ENCODE measurements at places on chromosomes 7 and 10.

DNA sequence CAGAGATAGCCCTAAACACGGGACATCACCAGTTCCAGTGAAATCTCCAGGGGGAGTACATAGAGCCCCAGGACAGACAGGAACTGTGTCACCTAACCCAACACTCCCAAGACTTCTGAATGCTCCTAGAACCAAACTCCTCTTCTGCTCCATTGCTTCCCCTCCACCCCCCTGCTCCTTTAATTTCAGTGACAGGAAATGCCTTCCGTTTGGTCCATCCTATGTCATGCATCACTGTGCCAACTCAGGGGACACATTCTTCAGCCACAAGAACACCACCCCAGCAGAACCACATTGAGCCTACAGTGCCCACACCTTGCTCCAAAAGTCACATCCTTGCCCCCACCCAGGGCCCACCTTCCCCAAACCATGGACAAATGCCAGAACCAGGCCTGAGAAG, 100.5 kb downstream of the KCNMA1 start:
- no peak for DNase-seq

DNA sequence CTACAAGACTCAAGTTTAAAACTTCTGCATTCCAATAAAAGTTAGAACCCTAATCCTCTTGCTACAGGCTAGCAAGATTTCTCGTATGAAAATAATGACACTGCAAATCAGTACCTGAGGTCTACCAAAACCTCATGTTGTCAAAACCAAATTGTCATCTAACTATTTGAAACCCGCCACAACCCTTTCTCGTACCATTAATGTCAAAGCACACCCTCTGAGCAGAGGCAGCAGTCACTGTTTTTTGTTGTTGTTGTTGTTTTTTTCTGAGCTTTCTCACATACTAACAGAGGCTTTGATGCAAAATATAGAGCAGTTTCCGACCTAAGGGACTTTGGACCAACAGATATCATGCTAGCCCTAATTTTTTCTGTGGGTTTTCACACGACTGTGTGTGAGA, 563.9 kb upstream of the C7orf33 start:
- no peak for DNase-seq

DNA sequence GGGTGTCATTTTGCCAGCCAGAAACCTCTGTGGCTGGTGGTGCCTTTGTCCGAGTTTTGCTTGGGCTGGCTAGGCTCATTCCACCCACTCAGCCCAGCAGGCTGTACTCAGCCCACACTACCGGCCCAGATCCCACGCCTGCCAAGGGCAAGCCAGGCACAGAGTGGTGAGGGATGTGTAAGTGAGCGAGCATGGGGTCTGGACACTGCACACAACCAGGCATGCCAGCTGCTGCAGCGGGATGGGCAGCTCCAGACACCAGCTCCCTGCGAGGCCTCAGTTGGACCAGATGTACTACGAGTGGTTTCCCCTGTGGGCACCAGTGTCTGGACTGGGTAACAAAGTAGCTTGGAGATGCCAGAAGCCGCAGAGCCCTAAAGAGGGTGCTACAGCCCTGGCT, 134.2 kb upstream of the C7orf33 start:
- no peak for DNase-seq

DNA sequence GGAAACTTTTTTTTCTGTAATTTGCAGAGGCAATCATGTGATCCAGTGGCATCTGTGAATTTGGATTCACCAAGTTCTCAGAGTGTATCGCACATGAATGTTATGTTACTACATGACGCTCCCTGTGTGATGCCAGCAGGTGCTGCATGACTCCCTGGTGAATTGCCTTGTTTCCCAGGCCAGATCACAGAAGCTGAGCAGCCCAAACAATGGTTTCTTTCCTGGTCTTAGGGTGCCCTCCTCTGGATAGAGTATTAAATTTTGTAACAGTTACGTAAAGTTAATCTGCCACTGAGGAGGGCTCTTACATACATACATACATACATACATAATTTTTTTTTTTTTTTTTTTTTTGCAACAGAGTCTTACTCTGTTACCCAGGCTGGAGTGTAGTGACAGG, 3.6 kb downstream of the ZSCAN21 start:
- DNase-seq: peak; percentile 74

GRCh38 chr10:60394446-60394845, 4.8 kb upstream of the ANK3 start:
- no peak for DNase-seq

- no peak for DNase-seq
Observed at GRCh38 chr7:150594805-150595204, 27.6 kb downstream of the GIMAP4 start.

DNA sequence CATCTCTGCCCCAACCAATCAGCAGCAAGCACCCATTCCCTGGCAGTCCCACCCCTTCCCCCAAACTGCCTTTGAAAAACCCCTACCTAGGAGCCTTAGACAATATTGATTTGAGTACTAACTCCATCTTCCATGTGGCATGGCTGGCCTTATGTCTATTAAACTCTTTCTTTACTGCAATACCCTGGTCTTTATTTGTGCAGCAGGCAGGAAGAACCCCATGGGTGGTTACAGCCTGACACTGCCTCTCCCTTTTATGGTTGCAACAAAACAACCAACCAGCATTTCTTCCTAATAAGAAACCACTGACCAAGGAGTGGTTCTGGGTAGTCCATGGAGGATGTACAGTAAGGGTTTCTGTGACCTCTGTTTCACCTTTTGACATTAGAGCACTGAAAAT, 418.1 kb downstream of the THSD7A start:
- DNase-seq: no peak

Data from ELR (cell line).